ENCODE measurements at places on chromosomes 4 and X.

- no peak for DNase-seq
Observed at GRCh38 chrX:123138473-123138872, 45.6 kb upstream of the GRIA3 start.

DNA sequence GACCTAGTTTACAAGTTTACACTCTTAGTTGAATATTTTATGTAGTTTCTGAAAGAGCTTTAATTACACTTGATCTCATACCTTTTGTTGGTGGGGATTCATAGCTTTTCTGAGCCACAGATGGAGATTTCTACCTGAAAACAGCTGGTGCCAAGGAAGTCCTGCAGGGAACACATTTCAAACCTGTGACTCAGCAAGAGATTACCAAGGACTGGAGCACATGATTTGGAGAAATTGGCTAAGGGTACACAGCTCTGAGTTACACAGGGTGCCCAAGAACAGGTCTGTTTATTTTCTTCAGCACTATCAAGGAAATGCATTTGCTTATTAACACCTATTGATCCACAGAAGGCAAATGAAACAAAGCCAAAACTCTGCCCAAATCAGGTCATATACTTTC is 691.5 kb downstream of the KCTD8 start:
- no peak for DNase-seq

GRCh38 chr4:77433418-77433733 is 172.2 kb upstream of the CXCL13 start:
- no peak for DNase-seq

DNA sequence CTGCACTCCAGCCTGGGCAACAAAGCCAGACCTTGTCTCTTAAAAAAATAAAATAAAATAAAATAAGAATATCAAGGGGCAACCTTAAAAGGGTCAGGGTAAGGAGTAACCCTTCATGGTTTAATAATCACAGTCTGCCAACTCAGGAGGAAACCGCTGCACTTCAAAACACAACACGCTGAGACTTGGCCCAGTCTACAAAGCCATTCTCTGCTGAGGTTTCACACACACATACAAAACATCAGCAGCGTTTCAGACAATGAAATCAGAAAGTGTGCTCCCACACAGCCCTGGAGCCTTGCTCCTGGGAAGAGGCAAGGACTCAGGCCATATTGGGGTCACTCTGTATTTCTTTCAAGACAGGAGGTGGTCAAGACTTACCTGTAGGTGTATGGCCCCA is 18.3 kb downstream of the SCARB2 start:
- DNase-seq: no peak

- DNase-seq: no peak
Observed at GRCh38 chr4:176383273-176384077, 63.7 kb downstream of the SPCS3 start.

GRCh38 chrX:15158736-15159406 is 111.0 kb downstream of the ASB9 start:
- DNase-seq: no peak

GRCh38 chr4:8202108-8203051 is 3.3 kb downstream of the SH3TC1 start:
- no peak for DNase-seq

- DNase-seq: no peak
Observed at GRCh38 chrX:73289039-73289438, 74.4 kb upstream of the NAP1L2 start.

GRCh38 chr4:3066836-3067400 is 7.4 kb downstream of the HTT-AS start:
- DNase-seq: no peak

DNA sequence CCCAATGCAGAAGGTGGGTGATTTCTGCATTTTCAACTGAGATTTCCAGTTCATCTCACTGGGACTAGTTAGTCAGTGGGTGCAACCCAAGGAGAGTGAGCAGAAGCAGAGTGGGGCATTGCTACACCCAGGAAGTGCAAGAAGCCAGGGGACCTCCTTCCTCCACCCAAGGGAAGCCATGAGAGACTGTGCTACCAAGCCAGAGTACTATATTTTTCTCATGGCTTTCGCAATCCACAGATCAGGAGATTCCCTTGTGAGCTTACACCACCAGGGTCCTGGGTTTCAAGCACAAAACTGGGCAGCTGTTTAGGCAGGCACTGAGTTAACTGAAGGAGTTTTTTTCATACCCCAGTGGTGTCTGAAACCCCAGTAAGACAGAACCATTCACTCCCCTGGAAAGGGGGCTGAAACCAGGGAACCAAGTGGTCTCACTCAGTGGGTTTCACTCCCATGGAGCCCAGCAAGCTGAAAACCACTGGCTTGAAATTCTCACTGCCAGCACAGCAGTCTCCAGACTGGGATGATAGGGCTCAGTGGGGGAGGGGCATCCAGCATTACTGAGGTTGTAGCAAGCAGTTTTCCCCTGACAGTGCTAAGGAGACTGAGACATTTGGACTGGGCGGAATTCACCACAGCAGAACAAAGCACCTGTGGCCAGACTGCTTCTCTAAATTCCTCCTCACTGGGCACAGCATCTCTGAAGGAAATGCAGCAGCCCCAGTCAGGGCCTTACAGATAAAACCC is 903.4 kb downstream of the TECRL start:
- no peak for DNase-seq

GRCh38 chrX:151789179-151789800 is 54.7 kb downstream of the CNGA2 start:
- DNase-seq: no peak

- no peak for DNase-seq
Observed at GRCh38 chr4:163042306-163042705, 124.4 kb downstream of the NAF1 start.

- no peak for DNase-seq
Observed at GRCh38 chr4:52868133-52868532, 6.0 kb downstream of the RASL11B start.

- no peak for DNase-seq
Observed at GRCh38 chrX:136643243-136643642, 4.7 kb upstream of the CD40LG start.

DNA sequence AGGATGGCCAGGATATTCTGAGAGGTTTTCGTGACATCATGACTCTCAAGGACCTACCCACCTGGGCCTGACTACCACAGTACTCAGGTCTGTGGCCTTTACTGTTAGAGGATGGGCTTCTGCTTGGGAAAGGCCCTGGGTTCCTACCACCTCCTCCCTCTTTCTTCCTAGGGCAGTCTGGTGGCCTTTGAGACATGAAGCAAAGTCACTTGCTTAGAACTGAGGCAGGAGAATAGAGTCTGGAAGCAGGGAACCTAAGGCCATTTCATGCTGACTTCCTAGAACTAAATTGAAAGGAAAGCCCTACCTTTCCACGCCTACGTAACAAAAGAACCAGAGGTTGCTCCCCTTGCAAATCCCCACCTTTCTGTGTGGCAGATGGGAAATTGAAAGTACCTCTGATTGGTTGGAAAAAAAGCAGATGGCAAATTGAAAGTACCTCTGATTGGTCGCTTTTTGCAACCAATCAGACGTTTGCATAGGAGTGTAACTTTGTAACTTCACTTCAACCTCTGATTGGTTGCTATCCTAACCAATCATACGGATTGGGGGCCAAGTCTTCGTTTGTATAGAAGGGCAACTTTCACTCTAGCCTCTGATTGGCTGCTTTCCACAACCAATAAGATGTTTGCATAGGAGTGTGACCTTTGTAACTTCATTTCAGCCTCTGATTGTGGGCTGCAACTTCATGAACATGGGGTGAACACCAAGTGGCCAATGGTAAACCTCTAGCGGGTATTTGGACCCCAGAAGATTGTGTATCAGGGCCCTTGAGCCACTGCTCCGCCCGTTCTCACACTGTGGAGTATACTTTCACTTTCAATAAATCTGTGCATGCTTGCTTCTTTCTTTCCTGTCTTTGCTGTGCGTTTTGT is 9.9 kb upstream of the AKAP14 start:
- DNase-seq: no peak

DNA sequence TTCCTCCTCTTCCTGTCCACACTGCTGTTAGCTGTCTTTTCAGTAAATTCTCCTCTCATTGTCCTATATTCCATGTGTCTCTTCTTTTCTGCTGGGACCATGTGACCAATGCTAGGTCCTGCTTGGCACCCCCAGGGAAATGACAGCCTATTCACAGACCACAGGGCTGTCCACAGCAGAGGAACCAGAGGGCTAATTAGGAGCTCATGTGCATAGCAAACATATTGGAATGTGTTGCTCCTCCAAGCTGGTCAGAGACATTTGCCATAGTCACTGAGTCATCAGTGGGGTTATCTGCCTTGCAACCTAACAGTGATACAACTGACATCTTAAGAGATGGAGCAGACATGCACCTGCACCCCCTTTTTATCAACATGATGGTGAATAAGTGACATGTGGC is 67.9 kb upstream of the PUDP start:
- no peak for DNase-seq

DNA sequence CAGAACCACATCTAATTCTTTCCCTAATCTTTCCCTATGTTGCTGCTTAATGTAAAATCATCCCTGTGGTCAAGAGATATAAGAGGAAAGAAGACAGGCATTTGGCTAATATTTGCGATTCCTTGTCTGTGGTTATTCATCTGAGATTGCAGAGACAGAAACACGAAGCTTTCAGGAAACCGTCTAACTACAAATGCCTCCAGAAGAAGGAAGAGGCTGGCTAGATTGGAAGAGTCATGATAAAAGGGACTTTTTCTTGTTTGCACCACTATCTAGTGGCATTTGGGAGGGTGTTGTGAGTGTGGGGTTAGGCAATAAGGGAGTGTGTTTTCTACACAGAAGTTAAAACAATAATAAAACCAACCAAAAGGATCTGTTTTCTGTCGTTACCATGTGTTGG is 43.9 kb downstream of the TMEM154 start:
- DNase-seq: no peak

DNA sequence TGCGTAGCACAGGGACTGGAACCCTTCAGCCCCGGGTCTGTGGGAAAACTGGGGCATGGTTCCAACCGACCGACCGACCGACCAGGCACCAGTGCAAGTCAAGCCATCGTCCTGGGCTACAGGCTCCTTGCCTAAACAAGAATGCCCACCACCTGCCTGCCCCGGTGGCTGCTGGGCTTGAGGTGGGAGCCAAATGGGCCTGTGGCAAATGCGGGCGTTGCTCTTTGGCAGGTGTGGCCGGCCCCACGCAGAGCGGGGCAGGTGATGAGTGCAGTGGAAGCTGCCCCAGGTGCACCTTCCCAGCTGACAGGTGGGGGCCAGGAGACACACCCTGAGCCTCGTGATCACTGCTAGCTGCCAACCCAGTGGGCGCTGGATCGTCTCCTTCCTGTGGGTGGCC is 77.9 kb downstream of the MTMR1 start:
- DNase-seq: no peak

GRCh38 chr4:187491959-187492358 is 503.6 kb upstream of the ZFP42 start:
- no peak for DNase-seq

DNA sequence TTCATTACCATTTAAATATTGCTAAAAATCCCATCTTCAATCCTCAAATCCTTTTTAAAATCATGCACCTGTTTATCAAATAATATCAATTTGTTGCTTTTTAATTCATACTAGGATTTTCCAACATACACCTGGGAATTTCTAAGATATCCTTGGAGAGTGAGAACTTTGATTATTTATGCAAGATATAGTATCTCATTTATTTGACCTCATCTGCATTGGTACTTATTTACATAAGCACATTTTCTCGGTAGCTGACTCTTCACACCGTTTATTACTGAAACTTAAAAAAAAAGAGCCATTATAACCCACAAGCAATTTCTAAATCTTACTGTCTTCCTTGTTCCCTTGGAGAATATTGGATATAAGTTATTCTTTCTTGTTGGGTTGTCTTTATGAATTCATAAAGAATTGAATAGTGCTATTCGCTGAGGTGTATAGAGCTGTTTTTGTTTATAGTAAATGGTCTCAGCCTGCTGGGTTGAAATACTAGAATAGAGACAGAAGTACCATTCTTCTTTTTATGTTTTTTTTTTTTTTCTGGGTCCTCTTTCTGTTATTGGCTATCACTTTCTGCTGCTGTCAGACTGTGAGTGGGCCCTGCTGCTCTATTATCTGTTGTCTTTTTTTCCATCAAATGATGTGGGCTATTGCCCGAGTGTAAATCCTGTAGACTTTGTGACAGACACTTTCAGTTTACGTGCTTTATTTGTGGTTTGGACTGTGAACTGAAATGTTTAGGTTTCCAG is 2.9 kb downstream of the UGT8 start:
- no peak for DNase-seq

DNA sequence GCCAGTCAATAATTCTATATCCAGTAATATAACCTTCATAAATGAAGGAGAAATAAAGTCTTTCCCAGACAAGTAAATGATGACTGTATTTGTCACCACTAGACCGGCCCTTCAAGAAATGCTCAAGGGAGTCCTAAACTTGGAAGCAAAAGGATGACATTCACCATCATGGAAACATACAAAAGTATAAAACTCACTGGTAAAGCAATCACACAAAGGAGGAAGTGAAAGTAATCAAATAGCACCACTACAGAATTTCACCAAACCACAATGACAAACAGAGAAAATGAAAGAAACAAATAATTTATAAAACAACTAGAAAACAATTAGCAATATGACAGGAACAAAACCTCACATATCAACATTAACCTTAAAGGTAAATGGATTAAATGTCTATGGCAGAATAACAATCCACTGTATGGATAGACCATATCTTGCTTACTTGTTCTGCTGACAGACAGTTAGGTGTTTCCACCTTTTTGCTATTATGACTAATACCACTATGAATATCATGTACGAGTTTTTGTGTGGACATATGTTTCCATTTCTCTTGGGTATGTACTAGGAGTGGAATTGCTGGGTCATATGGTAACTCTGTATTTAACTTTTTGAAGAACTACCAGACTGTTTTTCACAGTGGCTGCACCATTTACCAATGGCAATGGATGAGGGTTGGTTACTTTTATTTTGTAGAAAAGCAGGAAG is 44.9 kb downstream of the NAT8L start:
- DNase-seq: no peak

DNA sequence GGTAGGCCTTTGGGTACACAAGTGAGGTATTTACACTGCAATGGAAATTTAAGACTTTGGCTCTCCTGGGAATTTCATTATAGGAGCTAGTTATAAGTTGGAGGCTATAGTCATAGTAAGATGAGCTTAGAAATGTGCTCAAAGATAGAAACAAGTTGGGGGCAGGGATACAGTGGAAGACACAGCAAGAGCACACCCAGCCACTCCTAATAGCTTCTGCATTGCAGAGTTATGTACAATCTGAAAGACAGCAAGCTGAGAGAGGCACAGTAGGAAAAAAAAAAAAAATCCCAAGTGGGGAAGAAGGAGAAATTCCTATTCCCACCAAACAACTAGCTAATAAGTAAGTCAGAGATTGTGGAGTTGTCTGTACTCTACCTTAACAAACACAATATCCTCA is 41.9 kb upstream of the TAF9B start:
- DNase-seq: no peak

GRCh38 chr4:41548305-41548880 is 10.4 kb downstream of the LIMCH1 start:
- DNase-seq: no peak

DNA sequence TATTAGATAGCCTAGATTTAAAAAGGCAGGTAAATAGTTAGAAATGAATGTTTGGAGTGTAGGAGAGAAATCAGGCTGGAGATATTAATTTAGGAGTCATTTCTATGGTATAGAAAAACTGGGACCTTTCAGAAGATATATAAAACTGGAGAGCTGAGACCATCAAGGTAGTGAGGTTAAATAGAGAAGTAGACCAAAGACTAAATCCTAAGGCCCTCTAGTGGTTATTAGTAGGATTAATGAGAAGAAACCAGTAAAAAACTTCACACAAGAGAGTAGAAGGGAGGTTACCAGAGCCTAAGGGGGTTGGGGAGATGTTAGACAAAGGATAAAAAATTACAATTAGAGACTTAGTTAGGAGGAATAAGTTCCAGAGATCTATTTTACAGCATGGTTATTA is 351.0 kb upstream of the SPANXN1 start:
- DNase-seq: no peak

GRCh38 chr4:82776925-82777542 is 21.6 kb downstream of the SCD5 start:
- no peak for DNase-seq
